ENCODE measurements at places on chromosomes 6 and 20.

- no peak for DNase-seq
Measured at GRCh38 chr20:63765902-63766301, 26.3 kb downstream of the SLC2A4RG start.

GRCh38 chr20:34180460-34181120 is 60.6 kb upstream of the ASIP start:
- no peak for DNase-seq

GRCh38 chr6:142857796-142858555 is 87.0 kb downstream of the HIVEP2 start:
- DNase-seq, result no peak

DNA sequence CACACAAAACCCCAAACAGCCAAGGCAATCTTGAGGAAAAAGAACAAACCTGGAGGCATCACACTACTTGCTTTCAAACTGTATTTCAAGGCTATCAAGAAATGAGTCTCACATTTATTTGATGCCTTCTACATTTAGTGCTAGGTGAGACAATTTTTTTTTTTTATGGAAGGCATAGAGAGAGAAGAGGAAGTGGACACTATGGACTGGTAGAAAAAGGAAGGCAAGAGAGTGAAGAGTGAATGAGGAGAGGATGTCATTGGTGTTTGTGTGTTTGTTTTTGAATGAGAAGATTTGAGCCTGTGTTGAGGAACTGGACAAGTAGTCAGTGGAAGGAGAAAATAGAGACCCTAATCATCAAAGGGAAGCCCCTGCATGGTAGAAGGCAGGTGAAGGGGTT is 182.0 kb upstream of the JAG1 start:
- no peak for DNase-seq

DNA sequence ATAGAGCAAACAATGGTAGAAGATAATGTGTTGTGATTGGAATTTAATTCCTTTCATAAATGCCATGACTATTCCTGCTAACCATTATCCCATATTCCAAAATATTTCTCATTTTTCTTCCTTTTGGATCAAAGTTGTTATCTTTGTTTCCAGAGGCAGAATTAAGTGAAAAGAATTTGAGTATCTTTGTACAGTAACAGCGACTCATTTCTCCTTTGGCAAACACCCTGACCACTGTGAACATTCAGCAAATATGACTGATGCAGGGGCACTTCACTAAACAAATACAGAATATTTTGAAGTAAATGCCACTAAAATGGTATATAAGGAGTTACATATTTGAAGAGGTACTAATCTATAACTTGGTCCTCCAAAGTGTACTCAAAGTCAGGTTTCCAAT is 105.0 kb upstream of the LAMP5 start:
- DNase-seq, result no peak

- DNase-seq, result no peak
Measured at GRCh38 chr6:29746846-29747687, 23.8 kb downstream of the HLA-F start.

- DNase-seq, result no peak
Measured at GRCh38 chr20:12679447-12679846, 329.3 kb upstream of the SPTLC3 start.

DNA sequence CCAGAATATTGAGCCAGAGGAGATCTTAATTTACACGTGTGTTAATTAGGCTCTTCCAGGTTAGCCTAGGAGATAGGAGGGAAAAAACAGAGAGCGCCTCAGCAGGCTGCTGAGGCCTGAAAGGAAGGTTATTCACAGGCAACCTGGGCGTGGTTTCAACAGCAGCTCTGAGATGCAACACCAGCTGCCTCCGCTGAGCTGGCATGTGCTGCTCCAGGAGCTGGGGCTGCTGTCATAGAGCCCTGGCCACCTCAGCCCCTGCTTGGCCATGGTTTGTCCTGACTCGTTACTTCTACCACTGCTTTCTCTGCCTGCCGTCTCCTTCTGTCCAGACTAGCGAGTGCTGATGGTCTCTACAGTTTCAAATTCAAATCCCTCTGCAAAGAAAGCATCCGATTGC is 32.4 kb upstream of the RPP40 start:
- DNase-seq, result no peak

- no peak for DNase-seq
Measured at GRCh38 chr6:100203400-100203799, 209.4 kb upstream of the MCHR2 start.

GRCh38 chr20:9015984-9016324 is 52.9 kb upstream of the PLCB4 start:
- DNase-seq, result no peak

DNA sequence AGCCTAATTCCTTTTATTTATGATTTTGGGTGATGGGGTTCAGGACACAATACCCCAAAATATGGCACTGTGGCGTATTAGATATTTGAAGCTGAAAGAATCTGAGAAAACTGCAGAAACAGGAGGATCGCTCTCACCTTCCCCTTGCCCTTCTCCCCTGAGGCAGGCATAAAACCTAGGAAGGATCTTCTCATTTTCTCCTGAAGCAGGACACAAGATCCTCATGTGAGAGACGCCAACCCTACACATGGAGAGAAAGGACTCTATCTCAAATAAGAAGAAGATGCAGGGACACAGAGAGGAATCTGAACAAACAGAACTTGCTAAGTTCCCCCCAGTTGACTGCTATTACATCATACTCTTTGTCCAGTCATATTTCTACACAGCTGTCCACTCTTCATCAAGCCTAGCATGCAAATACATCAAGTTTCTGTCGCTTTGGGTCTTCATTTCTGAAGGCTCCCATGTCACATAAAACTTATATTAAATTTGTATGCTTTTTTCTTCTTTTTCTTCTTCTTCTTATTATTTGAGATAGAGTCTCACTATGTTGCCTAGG is 109.0 kb downstream of the DTNBP1 start:
- DNase-seq, result no peak

DNA sequence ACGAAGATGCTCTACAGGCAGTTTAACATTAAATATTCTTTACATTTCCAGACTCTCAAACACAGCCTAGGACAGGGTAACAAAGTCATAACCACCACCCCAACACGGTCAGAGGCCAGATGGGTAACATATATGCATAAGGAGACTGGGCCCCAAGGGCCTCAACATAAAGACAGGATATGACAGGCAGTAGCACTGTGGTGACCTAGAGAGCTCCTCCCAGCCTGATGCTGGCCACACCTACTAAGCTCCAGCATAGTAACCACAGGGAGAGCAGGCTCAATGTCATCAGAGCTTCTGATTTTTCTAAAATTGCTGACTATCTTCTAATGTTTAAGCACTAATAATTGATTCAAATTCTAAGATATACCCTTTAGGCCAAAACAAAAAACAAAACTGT is 21.7 kb downstream of the SMLR1 start:
- no peak for DNase-seq

DNA sequence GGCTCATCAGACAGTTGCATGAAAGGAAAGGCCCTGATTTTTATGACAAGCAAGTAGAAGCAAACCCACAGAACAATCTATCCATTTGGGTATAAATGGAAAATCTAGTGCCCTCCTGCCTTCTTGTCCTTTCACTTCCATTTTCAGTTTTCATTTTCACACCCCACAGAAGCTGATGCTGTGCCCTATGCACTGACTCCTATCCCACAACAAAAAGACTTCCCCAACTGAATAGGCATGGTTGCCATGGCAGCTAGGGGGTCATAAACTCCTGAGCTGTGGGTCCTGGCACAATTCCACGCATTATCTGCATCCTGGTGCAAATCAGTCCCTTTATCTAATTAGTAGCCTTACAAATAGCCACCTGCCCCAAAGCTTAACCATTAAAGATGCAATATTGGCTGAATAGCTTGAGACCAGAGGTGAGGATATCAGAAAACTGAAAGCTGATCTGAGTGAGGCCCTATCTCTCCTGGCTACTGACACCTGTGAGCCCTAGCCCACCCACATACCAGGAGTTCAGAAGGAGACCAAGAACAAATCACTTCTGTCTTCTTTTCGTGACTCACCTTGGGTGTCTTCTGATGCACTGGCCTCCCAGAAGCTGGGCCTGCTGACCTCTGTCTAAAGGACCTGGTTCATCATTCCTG is 34.9 kb upstream of the HEY2 start:
- no peak for DNase-seq

GRCh38 chr6:149831308-149831820 is 32.8 kb downstream of the LRP11 start:
- no peak for DNase-seq

DNA sequence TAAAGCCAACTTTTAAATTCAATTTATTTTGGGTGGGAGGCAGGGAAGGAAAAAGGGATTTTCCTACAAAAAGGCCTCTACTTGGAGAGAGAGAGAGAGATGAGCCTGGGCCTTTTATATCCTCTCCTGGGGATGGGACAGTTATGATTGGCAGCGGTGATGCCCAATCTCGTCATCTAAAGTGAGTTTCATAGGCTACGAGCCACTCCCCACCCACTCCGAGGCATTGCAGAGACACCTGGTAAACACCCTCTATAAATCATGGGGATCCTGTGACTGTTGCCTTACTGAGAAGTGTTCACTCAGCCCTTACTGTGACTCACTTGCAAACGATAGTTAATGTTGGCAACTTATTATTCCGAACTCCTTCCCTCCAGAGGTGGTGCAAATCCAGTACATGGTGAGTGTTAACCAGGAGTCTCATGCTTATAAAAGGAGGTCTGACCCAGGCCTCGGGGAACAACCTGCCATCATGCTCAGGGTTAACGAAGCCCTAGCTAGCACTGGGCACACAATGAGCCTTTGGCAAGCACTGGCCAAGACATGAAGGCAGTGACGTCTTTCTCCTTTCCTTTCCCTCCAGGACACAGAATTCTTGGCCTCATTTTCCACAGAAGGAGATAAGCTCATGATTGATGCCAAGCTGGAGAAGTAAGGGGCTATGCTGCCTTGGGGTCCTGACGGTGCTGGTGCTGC is 20.5 kb downstream of the BPIFB4 start:
- no peak for DNase-seq

GRCh38 chr6:154367839-154368695 is 11.5 kb upstream of the IPCEF1 start:
- no peak for DNase-seq

- no peak for DNase-seq
Measured at GRCh38 chr6:138485005-138485545, 14.2 kb downstream of the NHSL1 start.

DNA sequence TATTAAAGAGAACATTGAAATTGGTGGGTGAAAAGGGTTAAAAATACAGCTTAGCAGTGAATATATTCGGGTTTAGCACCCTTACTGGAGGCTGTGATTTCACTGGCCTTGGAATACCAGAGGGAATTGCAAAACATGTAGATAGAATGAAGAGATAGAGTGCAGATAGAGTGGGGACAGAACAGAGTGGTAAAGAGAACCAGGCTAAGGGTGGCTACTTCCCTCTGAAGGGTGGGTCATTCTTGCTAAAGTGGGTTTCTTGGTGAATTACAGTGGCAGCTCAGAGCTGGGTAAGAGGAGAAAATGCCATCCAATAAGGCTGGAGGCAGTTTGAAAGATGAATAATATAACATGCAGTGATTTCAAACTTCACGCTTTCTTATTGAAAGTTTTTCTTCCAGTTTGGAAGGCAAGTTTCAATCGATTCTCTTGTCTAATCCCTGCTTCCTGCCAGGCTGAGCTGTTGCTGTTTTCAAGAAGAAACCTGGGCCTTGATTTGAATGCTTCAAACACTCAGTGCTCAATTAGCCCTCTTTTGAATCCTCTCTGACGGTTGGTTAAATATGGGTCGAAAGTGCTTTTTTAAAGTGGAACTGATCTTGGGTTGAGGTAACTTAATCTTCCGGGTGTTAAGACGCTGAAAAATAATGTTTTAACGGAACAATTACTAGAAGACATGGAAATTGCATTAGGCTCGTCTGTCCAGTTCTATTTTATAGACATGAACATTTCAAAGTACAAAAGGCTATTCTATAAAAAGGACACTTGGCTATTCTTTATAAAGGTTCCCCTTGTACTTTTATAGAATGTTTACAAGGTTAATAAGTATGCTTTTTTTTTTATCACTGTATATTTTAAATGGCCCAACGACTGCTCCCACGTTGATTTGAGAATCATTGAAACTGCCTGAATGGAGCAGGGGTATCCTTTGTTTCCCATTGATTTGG is 203.3 kb downstream of the BCAS1 start:
- no peak for DNase-seq

DNA sequence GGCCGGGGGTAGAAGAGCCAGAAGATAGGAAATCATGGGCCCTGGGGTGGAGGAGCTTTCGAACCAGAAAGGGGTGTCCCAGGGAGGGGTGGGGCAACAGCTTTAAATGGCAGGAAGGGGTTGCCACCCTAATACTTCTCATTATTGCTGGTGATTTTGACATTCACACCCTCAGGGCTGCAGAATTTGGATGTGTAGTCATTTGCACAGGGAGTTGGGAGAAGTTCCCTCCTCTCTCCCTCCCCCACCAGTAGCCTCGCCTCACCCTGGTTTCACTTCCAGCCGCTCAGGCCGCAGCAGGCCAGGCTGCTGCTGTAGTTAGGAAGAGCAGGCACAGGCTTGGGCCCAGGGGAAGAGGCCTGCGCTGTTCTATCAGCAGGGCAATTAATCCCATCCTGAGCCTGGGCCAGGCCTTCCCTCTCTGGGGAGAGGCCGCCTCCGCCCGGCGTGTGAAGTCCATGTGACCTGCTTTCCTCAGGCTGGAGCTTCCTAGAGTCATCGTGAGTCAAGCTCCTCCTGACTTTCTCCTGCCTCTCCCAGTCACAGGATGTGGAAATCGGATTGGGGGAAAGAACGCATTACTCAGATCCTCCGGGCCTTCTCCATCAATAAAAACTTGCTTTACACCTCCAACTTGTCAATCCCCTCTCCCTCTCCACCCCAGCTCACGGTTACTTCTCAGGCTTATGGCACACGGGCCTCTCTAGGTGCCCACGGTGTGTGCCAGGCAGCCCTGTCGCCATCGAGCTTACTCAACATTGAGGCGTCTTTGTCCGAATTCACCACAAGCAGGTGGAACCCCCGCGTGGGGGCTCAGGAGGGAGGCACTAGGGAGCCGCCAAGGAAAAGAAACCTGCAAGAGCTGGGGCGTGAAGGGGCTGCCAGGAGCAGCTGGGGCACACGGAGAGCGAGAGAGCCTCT is 7.8 kb downstream of the ADTRP start:
- no peak for DNase-seq

DNA sequence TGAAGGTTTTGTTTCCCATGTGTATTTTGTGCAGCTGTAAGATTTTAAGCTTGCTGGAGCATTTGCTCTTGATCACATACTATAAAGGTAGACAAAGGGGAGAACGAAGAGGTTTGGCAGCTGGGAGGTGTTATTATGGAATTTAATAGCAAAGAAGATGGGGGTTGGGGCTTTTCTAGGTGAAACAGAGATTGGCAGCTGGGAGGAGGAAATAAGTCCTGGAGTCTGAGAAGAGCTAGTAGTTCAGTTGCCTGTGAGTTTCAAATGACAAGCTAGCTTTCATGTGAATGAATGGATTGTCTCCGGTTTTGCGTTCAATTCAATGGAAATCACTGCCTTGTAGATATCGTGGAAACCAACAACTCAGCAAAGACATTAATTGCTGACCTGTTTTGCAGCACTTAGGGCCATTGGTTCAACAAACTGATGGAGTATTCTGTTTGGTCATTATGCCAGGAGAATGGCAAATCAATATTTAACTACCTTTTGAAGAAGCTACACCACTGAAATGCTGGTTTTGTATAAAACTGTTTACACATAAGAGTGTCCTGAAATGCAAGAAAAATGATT is 38.1 kb upstream of the FLRT3 start:
- no peak for DNase-seq

DNA sequence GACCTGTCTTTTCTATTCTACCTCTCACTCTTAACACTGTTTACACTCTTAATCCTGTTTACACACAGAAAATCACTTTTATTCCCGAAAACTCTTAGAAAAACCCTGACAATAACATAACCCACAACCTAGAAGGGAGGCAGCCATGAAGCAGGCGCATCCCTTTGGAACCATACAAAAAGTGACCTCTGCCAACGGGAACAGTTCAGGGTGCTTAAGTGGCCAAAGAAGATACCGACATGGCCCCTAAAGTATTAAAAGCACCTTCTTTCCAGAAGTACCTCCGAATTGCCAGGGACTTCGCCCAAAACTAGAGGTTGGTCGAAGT is 490 bp downstream of the MMUT start:
- no peak for DNase-seq

Measured in stimulated activated CD4-positive, alpha-beta T cell treated with anti-CD3 and anti-CD28 coated beads, Interleukin-12 subunit alpha, Interleukin-12 subunit beta, amount 100 ng/mL, for 4 hours (primary cell).